ENCODE measurements at places on chromosomes 2 and 18.

- DNase-seq, result no peak
Measured at GRCh38 chr2:227612546-227613271, 1.9 kb downstream of the SCYGR3 start.

GRCh38 chr2:172713365-172713875 lies 22.2 kb upstream of the RAPGEF4 start:
- DNase-seq, result no peak

- no peak for DNase-seq
Measured at GRCh38 chr18:58183226-58183625, 139.2 kb downstream of the NEDD4L start.

DNA sequence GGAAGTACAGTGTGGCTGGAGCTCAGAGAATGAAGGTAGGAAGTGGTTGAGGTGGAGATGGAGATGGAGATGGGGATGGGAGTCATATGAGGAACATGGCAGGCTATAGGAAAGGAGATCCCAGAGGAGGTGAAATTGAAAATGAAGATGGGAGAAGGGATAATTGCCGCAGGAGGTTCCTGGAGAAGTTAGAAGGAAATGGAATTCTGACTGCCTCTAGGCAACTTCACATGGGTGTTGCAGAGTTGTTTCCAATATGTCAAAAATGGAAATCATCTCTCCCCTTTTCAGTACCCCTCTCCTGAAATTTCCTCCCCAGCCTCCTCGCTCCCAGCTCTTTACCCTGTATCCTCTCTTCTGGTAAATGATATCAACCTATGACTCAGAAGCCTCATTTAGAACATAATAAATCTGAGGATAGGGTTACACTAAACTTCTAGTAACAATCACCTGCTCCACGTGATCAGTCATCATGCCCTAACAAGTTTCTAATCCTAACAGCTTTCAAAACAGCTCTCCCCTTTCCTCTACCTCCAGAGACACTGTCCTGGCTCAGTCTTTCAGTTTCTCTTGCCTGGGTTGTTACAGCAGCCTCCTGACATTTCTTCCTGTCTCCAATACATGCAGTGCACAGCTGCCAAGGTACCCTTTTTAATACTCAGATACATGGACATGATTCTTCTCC lies 201.9 kb upstream of the RBMS1 start:
- no peak for DNase-seq

GRCh38 chr18:28153485-28154065 lies 23.4 kb downstream of the CDH2 start:
- no peak for DNase-seq

DNA sequence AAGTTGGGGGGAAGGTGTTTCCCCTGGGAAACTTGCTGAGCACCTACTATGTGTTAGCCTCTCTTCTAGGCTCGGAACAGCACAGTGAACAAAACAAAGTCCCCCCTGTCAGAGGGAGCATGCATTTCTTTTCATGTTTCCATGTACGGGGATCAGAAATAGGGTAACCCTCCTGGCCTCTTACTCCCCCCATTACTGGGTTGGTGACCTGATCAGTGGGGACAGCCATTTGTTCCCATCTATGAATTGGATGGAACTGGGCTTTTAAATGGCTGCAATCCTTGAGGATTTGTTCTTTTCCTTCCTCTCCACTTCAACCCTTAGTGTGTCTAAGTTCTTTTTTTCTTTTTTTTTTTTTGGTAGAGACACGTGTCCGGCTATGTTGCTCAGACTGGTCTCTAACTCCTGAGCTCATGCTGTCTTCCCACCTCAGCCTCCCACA lies 13.7 kb downstream of the NCL start:
- DNase-seq, result no peak

DNA sequence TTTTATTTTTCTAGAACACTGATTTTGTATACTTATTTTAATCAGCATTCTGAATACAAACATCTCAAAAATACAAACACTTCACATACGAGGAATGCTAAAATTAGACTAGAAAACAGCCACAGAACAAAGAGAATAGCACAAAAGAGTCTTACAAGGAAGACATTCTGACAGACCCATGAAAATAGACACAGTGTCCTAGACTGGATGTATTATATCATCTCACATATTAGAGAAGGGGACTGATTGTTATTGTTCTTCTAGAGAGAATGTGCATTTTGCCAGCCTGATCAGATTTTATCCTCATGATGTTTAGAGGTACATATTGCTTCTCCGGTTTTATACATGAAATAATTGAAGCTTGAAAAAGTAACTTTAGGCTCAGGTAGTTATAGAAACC lies 357.9 kb downstream of the DPP10 start:
- DNase-seq, result no peak
